NCI-H1092 (cell line): ENCODE measurements at places on chromosomes 11 and 22.

DNA sequence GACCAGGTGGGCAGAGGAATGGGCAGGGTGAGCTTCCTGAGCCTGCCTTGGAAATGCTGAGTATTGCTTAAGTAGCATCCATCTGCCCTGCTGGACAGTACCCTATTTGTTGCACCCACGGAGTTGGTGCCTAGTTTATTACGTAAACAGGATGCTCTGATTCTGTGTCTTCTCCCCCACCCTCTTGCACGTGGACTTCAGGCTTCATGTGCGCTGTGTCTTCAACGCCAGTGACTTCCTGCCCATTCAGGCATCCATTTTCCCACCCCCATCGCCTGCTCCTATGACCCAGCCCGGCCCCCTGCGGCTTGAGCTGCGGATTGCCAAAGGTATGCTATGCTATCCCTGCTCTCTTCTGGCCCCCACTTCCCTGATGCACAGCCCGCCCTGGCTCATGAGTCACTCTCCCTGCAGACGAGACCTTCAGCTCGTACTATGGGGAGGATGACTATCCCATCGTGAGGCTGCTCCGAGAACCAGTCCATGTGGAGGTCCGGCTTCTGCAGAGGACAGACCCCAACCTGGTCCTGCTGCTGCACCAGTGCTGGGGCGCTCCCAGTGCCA is 5.7 kb downstream of the ZP1 start:
- DNase-seq = no peak

DNA sequence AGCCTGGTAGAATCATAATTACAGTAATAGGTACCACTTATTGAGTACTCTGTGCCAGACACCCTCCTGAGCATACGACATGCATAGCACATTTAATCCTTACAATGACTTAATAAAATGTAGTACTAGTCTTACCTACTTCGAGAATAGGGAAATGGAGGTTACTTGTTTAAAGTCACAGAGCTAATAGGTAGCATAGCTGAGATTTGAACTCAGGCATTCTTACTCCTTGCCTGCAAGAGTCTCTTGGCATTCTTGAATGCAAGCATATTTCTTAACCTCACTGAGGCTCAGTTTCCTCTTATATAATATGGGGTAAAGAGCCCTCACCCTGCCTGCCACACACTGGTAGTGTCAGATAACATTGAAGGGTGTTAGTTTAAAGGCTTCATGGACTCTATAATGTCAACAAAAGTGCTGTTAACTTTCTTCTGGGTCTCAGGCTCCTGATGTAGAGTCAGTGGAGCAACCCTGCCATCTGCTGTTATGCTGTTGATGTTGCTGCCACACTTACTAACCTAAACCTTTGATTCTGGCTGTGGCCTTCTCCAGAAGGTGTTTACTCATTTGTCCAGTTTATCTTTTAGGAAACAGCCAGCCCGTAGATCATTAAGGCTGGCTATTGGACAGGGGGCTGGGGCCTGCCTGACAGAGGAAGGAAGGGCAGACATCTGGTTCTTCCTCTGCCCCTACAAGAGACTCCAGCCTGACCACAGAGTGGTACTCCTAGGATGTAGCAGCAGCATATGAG is 18.9 kb downstream of the LIMK2 start:
- no peak for DNase-seq

DNA sequence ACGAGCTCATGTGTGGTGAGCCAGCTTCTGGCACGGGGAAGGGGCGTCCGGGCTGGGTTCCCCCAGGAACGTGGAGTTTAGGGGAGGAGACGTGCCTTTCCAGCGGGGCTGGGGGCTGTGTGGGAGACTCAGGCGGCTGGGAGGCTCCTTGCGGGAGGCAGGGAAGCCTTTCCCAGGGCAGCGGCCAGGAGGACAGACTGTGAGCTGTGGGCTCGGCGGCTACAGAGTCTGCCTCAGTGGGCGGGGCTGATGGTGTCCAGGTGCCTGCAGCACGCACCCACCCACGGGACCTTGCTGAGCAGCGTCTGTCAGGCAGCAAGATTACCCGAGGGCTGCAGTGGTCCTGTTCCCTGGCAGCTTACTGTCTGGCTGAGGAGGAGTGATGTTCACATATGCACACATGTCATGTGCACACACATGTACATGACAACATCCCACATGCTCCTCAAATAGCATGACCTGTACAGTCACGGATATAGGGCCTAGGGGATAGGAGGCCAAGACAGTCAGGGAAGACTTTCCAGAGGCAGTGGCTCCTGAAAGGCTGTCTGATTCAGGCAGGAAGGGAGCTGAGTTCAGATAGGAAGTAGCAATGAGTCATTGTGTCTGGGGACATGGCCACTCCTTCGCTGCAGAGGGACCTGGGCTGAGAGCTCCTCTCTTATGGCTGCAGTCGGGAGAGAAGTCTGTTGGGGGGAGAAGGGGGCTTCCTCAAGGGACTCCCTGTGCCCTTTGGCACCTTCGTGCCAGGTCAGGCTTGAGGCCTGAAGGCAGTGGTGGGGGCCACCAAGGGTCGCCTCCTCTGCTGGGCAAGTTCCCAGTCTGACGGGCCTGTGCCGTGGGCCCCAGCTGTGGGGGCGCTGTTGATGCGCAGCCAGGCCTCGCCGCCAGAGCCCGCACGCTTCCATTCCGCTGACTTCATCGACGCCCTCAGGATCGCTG is 23.3 kb upstream of the PPP6R3 start:
- DNase-seq = no peak

DNA sequence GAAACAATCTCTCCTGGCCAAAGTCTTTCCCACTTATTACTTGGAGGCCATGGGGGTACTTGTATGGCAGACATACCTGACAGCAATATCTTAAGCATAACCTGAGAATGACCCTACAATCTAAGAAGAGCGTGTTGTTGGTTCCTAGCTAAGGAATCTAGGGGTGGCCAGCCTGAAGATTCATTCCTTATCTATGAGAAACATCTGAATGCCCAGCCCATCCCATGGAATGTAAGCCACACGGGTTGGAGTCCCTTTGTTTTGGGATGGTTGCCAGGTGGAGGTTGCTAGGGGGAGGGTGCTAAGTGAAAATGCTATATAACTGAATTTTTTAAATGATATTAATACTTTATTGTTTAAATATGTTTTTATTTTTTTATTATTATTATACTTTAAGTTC is 725.0 kb downstream of the ETS1 start:
- no peak for DNase-seq

GRCh38 chr11:84886344-84886743 is 740.8 kb downstream of the DLG2 start:
- no peak for DNase-seq

DNA sequence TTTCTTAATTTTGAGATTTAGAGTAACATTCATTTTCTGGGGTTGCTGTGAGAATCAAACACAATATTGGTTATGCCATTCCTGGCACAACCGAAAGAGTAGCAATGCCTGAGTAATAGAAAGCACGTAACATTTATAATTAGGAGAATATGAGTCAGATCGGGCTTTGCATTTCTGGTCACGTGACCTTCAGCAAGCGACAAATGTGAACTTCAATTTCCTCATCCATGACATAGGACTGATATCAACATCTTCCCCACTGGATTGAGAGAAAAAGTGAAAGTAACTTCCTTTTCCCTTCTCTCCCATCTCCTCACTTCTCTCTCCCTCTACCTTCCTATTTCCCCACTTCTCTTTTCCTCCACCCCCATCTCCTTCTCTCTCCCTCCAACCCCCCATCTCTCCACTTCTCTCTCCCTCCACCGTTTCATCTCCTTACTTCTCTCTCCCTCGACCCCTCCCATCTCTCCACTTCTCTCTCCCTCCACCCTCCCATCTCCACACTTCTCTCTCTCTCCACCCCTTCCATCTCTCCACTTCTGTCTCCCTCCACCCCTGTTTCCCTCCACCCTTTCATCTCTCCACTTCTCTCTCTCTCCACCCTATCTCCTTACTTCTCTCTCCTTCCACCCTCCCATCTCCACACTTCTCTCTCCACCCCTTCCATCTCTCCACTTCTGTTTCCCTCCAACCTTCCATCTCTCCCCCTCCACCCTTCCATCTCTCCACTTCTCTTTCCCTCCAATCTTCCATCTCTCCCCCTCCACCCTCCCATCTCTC is 33.5 kb upstream of the CAT start:
- DNase-seq = no peak
